ENCODE measurements at places on chromosomes 12 and 14. TPM values are rescaled to one million over a fixed set of nuclear protein-coding genes. Genes with fewer than 3 reads are reported as not detected.

The KRT6C gene
- not detected for total RNA-seq

The KCNH5 gene
- total RNA-seq = not detected

The NYNRIN gene
- 19.7 TPM for total RNA-seq

The BDKRB1 gene
- total RNA-seq = not detected

The NPFF gene
- total RNA-seq = not detected

The SSTR1 gene
- not detected for total RNA-seq

The ZDHHC22 gene
- 0.25 TPM for total RNA-seq

The CS gene
- total RNA-seq = 64.5 TPM

The TMEM132C gene
- not detected for total RNA-seq
